ENCODE measurements at places on chromosomes 11 and 22. TPM values are rescaled to one million over a fixed set of nuclear protein-coding genes. Genes with fewer than 3 reads are reported as not detected.

TSPAN32 gene
- under 0.01 TPM for total RNA-seq

TMEM191C gene
- total RNA-seq, result 0.71 TPM

MS4A12 gene
- total RNA-seq, result not detected

UPK2 gene
- not detected for total RNA-seq

SLC22A8 gene
- not detected for total RNA-seq

ATP6V1E1 gene
- 176 TPM for total RNA-seq

SCGB1C1 gene
- total RNA-seq, result not detected

Measured in smooth muscle cell of bladder (primary cell).